Activated naive CD8-positive, alpha-beta T cell treated with anti-CD3 and anti-CD28 coated beads, Interleukin-2, amount 50 U/mL, for 16 hours (primary cell): ENCODE measurements at places on chromosomes 6 and 20.

DNA sequence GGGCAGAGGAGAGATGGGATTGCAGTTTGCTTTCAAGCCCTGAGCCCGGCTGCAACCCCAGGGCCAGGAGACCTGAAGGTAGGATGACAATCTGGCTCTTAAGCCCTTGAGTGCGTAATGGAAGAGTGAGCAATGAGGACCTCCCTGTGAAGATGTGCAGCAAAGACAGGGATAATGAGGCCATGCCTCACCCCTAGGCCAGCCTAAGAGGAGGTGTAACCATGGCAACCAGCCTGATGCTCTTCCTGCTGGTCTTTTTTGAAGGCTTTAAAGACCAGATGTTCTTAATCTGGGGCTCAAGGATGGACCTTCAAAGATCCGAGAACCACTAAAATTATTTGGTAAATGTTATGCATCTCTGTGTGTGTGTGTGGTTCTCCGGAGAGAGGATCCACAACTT, 8.2 kb downstream of the ARHGAP40 start:
- no peak for DNase-seq

- DNase-seq, result no peak
Observed at GRCh38 chr6:56364827-56365339, 117.5 kb upstream of the COL21A1 start.

DNA sequence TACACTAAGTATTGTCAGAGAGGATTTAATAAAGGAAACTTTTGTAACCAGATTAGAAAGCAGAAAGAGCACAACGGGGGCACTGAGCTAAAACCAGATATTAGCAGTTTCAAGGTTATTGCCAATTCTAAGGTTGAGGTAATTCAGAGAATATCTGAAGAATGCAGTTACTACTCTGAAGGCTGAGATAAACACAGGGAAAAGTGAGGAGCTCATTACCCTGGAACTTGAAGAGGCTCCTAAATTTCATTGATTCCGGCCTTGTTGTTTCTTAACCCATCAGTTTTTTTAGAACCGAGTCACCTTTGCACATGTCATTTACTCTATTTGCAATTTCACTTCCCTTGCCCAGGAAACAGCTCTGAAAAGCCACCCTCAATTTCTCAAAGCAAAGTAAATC, 72.4 kb upstream of the BTBD3 start:
- no peak for DNase-seq

DNA sequence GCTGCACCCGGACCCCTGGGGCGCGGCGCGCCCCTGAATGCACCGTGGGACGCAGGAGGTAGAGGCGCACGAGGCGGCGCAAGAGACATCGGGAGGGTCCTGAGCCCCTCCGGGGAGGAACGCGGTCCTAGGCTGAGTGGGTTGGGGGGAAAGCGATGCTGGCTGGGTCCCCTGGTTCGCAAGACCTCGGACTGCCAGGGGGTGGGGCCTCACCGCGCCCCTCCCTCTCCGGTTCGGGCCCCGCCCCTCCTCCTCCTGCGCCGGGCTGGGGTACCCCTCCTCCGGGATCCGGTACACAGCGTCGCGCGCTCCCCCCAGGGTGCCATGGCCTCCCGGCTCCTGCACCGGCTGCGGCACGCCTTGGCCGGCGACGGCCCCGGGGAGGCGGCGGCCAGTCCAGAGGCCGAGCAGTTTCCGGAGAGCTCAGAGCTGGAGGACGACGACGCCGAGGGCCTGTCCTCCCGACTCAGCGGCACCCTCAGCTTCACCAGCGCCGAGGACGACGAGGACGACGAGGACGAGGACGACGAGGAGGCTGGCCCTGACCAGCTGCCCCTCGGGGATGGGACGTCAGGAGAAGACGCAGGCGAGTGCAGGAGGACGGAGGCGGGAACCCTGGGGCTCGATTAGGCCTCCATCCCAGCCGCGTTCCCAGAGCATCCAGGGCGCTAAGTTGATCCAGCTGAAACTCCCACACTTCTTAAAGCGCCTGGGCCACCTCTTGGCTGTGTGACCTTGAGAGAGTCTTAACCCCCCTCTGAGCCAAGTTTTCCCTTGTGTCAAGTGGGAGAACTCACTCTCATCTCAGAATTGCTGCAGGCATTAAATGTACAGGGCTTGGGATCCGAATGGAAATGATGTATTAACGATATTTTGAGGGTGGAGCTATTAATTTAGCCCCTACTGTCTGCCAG, 541 bp downstream of the SNX21 start:
- no peak for DNase-seq

GRCh38 chr6:52016915-52017748, 70.3 kb downstream of the PKHD1 start:
- DNase-seq, result no peak

GRCh38 chr20:21202259-21202658, 76.4 kb downstream of the KIZ start:
- DNase-seq, result no peak

- DNase-seq, result no peak
Observed at GRCh38 chr6:138728662-138729061, 44.9 kb upstream of the CCDC28A start.

GRCh38 chr6:1893470-1894130, 283.9 kb downstream of the FOXC1 start:
- DNase-seq, result no peak

DNA sequence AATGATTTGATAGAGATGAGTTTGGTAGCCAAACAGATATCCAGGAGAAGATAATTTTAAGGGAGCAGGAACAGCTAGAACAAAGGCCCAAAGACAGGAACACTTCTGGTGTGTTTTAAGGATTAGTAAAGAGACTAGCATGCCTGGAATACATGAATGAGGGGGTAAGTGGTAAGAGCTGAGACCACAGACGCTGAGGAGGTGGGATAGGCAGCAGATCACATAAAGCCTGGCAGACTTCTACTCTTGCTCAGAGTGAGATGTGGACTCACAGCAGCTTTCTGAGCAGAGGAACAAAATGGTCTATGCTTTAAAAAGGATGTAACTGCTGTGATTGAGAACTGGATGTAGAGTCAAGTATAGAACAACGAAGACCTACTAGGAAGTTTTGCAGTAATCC, 100.1 kb downstream of the EPHA7 start:
- no peak for DNase-seq

DNA sequence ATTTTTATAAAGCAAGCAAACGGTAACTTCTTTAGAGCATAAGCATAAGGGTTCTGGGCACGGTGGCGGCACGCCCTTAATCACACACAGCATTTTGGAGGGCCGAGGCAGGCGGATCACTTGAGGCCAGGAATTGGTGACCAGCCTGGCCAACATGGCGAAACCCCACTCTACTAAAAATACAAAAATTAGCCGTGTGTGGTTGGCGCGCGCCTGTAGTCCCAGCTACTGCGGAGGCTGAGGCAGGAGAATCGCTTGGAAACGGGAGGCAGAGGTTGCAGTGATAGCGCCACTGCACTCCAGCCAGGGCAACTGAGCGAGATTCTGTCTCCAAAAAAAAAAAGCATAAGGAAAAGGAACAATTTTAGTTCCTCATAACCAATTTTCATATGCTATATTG, 2.6 kb downstream of the SENP6 start:
- DNase-seq, result no peak

DNA sequence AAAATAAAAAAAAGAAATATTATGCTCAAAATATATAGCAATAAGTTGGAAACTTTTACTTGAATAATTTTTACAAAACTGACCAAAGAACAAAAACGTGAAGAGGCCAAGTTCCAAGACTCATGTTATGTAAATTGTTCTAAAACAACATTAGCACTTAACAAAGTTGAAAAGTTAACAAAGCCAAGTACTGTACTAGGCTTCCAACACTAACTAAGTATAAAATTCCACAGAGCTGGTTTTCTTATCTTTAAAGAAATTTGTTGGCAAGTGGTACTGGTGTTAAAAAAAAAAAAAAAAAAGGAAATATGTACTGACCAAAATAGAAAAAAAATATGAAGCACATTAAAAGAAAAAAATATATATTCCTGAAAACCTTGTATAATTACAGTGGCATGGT, 127.8 kb downstream of the SLC16A10 start:
- no peak for DNase-seq

DNA sequence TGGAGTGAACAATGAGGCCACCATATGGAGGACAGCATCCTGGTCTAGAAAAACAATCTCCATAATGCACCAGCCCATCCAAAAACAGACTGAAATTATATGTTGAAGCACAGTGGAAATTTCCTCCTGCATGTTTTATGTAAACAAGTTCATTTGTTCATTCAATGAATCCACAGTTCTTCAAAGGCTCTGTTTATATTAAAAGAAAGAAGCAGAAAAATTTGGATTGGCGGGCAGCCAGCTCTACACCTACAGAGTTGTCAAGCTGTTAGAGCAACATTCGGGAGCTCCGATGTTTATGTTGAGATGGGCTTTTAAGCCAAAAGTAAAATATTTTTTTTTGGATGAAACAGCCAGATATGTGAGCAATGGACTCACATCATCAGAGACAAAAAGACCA, 395.3 kb upstream of the SULF2 start:
- DNase-seq, result no peak

GRCh38 chr20:1427457-1428054, 34.7 kb upstream of the FKBP1A start:
- DNase-seq, result no peak

GRCh38 chr6:144133225-144133821, 17.0 kb upstream of the STX11 start:
- no peak for DNase-seq

DNA sequence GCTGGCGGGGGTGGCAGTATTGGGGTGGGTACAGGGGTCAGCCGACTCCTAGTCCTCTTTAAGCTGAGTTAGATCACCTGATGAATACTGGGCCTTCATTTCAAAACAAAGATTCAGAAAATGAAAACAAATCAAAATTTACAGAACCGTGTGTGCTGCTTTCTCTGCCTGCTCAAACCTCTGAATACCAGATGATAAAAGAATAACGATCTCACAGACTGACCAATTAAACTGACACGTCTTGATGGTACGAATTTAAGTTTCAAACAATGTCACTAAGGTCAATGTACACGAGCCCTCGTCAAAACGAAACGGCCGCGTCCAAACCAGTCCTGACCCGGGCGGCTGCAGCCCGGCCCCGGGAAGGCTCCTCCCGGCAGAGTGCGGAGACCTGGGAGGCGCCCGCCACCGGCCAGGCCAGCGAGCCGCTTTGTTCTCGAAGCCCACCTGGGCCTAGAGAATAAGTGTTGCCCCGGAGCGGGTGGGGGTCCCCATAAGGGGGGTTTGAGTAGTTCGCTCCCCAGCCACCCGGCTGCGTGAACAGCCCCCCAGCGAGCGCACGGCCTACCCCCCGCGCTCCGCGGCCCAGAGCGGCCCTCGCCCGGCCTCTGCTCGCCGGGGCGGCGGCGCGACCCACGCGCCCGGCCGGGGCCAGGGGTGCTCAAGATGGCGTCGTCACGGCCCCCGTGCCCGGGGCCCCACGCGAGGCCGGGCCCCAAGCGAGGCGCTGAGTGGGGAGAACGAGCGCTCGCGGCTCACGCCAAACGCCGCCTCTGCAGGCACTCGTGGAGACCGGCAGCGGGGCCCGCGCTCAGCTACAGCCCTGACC, 728 bp downstream of the PSMA7 start:
- DNase-seq, result no peak

- DNase-seq, result no peak
Observed at GRCh38 chr20:60851826-60852704, 400.0 kb upstream of the CDH4 start.

GRCh38 chr6:131924881-131925474, 26.2 kb downstream of the CCN2 start:
- DNase-seq, result no peak

DNA sequence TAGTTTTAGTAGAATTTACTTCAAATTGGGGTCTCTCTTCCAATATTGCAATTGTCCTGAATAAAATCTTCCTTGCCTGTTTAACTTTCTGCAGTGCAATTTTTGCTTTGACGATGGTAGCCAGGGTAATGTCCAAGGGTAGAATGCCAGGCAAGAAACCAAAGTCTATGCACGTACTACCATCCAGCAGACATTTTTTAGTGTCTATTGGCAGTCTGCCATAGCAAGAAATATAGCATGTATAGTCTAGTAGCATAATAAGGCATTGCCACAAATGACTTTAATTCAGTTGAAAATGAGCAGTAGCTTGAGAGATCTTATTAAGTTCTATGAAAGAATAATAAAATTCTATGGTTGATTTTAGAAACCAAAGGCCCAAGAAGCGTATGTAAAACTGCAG, 62.3 kb upstream of the KCNQ5 start:
- DNase-seq, result no peak

DNA sequence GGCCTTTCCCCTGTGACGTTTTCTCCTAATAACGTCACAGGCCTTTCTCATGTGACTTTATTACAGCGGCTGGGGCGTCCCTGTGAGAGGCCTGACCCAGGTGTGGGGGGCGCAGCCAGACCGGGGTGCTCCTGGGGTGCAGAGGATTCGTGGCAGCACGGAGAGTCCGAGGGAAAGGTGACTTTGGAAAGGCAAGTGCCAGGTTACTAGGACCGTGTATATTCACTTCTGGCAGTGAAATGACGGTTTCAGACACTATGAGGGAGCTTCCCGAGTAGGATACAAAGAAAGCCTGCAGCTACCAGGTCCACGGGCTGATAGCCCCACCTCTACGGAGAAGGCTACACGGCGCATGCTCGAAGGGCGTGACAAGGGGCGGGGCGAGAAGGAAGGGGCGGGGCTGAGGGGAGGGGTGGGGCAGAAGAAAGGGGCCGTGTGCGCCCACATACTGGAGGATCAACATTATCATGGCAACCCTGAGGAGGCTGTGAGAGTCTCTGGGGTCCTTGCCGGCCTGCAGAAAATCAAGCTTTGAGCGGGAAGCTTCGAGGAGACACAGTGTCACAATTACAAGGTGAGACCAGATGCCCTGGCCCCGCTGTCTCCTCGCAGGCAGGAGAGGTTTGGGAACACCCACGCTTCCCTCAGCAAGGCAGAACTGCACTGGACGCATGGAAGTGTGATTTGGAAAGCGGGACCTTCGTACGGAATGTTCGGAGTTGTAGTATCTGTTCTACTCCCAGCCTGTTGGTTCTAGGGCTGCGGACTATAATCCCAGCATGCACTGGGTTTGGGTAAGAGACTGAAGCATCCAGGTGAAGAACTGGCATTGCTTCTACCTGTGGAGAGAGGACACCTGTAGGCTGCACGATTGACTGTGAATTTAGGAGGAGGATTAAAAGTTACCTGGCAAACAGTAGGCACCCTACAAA, 54.4 kb upstream of the ZNF337 start:
- no peak for DNase-seq

GRCh38 chr6:49648036-49648435, 11.4 kb upstream of the RHAG start:
- no peak for DNase-seq

DNA sequence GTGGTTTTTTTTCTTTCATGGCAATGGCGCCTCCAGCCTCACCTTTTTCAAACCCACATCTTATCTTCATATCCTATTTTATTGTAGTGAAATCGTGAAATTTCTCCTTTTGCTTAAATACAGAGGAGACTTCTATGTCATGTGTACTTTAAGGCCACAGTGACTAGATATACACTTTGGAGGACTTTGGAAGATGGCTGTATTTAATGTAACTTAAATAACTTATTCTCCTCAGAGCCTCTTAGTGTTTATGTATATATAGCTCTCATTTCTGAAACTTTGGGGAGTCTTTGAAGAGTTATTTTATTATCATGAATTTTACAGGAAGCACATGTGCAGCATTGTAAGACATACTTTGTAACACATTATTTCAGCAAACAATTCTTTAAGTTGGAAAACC, 968 bp downstream of the LAMA2 start:
- DNase-seq, result no peak
